Gastrocnemius medialis (tissue), 4 donors: ENCODE measurements at places on chromosomes 2 and 18.

GRCh38 chr2:47838686-47839085 is 55.7 kb downstream of the MSH6 start:
- no peak overlapping the region for H3K4me3 ChIP-seq
- H3K36me3 ChIP-seq = no peaks in the 10 kb centered on the region
- no peak for DNase-seq
- H3K27me3 ChIP-seq = no peaks in the 10 kb centered on the region
- no peak overlapping the region for H3K27ac ChIP-seq

DNA sequence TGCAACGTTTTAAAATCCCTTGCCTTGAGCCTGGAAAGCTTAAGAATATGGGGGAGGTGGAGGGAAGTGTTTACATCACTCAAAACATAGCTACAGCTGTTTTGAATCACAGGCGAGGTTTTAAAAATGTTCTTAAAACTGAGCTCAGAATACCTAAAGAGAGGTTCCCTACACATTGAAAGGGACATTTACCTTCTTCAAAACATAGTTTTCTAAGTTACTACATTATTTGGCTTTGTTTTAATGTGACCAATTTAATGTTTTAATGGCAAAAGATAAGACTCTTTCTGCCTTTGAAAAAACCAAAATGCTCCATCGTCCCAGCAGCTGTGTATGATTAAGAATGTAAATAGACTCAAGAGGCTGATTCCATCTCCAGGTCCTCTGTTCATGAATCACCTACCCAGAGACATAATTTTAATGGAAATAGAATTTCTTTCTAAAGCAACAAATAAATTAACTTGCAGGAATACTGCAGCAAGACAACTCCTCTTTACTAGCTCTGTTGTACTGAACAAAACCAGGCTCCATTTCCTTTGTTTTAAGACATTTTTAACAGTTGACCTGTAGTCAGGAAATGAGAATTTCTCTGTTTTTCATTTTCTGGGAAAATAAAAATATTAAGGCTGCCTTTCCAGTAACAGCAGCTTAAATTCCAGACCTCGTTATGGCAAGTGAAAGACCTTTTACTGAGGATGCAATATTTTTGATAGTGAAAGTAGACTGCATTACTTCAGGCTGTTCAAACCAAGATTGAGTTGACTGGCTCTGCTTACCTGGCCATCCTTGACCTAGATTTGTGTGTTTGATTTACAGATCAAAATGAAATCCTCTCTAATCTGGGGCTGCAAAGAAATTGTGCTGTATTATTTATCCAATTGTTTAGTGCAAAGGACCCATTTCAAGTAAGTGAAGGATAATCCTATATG is 33.7 kb upstream of the WDR75 start:
- H3K27me3 ChIP-seq = no peaks in the 10 kb centered on the region
- H3K4me1 ChIP-seq = peaks cover 7% of the 10 kb centered on the region
- H3K27ac ChIP-seq = peak overlapping the region; percentile 30
- H3K36me3 ChIP-seq = no peaks in the 10 kb centered on the region
- no peak for DNase-seq

- H3K27me3 ChIP-seq = no peaks in the 10 kb centered on the region
- H3K27ac ChIP-seq = peak overlapping the region; percentile 76
- DNase-seq = no peak
- peak overlapping the region; percentile 68 for H3K4me3 ChIP-seq
- H3K4me1 ChIP-seq = peaks cover 17% of the 10 kb centered on the region
These were observed 1.4 kb downstream of the MBD2 start for GRCh38 chr18:54222922-54223567.

DNA sequence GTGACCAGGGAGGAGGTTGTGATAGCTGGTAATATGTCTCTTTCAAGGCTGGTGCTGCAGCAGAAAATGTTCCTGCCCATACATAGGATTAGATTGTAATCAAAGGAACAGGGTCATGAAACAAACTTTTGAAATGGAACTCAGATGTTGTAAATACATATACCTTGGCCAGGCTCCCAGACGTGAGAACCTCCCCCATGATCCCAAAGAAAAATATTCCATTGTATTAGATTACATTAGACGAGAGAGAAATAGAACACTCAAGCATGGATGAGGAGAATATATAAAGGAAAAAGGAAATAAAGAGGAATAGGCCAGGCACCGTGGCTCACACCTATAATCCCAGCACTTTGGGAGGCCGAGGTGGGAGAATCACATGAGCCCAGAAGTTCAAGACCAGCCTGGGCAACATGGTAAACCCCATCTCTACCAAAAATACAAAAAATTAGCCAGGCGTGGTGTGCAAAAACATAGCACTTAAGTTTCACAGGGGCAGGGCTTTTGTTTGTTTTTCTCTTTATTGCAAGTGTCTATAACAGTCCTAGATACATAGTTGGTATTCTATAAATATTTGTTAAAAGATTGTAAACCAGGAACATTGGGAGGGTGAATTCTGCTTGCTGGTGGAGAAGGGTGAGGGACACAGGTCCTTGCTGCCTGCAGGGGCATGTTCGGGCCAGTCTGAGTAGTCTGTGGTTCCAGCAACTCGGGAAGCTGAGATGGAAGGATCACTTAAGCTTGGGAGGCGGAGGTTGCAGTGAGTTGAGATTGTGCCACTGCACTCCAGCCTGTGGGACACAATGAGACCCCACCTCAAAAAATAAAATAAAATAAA is 52.8 kb downstream of the RPL37A start:
- no peak overlapping the region for H3K27ac ChIP-seq
- no peak overlapping the region for H3K4me3 ChIP-seq
- peaks cover 24% of the 10 kb centered on the region for H3K4me1 ChIP-seq
- DNase-seq = no peak
- no peaks in the 10 kb centered on the region for H3K27me3 ChIP-seq

GRCh38 chr2:48508461-48509124 is 21.4 kb upstream of the STON1 start:
- peak overlapping the region; percentile 34 for H3K27ac ChIP-seq
- H3K4me3 ChIP-seq = no peak overlapping the region
- no peak for DNase-seq
- no peaks in the 10 kb centered on the region for H3K27me3 ChIP-seq
